ENCODE measurements at places on chromosomes 4 and X. TPM values are rescaled to one million over a fixed set of nuclear protein-coding genes. Genes with fewer than 3 reads are reported as not detected.

DNA sequence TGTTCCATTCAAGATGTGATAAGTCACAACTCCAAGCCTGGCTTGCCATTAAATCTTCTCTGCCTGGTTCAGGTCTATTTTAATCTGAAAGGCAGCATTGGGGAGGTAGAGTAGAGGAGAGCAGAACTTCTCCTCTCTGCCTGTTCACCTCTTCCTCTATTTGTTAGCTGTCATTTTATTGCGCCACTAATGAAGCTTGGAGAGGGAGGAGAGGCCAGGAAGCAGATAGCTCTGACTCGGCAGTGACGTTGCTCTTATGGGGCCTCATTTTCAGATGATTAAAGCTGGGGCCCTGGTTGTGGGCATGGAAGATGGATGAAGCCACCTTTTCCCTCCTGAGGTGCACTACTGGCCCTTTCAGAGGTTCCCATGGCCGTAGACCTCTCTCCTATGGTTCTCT is 207.3 kb downstream of the MID1IP1 start:
- no peak for DNase-seq

DNA sequence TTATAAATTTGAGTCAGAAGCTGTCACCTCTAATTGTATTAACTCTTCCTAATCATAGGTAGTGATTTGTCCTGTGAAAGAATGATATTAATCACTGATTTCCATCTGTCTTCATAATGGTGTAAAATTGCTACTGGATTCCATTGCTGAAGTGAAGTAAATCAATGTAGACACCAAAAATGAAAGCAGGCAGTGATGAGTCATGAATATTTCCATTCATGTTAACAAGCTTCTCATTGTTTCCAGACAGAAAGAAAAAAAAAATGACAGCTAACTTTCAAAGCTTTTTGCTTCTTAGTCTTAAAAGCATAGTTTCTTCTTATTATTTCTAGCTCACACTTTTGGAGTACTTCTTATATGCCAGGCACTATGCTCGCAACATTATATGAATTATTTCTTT is 21.5 kb downstream of the FAM114A1 start:
- DNase-seq: peak; percentile 83

GRCh38 chr4:74378573-74378972 is 13.6 kb downstream of the EREG start:
- DNase-seq: no peak

DNA sequence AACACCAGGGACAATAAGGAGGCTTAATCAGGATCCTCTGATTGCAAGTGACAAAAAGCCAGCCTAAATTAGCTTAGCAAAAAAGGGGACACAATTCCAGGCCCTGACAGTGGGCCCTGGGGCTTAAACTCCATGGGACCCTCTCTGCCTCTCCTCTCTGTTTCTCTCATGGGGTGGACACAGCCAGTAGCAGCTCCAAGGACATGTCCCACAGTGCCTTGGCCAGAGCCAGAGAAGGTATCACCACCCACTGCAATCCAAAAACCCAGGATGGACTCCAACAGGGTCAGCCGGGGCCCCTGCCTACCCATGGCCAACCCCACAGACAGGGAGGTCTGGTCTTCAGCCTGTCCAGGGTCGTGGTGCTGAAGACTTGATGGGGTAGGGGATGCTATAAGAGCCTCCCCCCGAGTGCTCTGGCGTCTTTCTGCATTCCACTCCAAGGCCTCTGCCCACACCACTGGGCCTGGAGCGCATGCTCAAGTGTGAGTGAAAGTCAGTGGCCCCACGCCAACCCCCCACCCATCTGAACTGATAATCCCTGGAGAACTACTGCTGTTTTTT is 19.7 kb upstream of the PPP2R2C start:
- DNase-seq: no peak

DNA sequence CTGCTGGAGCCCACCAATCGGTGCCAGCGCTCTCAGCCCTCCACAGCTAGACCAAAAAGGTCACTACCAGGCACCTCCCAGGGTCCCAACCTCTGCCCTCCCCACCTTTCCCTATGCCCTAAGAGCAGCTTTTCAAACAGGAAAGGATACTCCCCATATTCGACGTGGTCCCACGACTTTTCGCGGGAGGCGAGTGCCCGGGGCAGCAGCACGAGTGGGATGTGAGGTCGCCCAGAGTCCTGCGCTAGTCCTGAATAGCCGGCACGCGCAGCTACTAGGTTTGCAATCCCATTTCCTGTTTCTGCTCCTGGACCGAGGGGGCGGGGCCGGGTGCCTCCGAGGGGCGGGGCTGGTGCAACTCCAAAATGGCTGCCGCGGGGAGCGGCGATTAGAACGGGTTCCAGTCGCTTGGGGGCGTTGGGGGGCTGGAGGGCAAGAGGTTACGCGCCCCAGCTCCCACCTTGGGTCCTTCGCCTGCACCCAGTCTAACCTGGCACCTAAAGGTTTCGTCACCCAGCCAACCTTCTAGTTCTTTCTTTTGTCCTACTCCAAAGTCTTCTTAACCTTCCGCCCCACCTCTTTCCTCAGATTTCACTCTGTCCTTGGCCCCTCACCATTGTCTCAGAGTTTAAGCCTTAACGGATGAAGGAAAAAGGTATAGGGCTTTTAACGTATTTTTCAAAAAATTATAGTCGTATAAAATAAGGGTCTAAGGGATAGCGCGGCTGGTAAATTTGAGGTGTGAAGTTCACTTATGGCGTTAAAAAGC is 85.0 kb upstream of the TENT5D start:
- no peak for DNase-seq

DNA sequence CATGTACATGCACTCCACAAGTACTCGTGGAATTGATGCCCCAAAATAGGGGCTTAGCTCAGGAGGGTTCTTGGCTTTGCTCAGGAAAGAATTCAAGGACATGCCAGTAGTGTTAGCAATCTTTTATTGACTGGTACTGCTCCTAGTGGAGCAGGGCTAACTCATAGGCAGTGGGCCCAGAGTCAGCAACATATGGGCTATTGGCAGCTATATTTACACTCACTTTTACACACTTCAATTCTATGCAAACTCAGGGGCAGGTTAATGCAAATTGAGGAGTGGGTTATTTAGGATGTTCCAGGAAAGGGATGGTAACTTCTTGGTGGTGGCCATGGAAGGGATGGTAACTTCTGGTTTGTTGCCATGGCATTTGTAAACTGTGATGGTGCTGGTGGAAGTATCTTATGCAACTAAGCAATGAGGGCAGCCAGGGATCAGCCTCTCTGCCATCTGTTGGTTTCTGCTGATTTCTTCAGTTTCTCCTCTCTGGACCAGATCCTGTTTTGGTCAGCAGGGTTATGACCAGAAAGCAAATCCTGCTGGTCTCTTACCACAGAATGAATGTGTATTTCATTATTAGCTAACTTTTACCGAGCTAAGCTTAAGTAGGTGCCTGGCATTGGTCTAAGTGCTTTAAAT is 69.2 kb upstream of the FAT1 start:
- DNase-seq: peak; percentile 79

DNA sequence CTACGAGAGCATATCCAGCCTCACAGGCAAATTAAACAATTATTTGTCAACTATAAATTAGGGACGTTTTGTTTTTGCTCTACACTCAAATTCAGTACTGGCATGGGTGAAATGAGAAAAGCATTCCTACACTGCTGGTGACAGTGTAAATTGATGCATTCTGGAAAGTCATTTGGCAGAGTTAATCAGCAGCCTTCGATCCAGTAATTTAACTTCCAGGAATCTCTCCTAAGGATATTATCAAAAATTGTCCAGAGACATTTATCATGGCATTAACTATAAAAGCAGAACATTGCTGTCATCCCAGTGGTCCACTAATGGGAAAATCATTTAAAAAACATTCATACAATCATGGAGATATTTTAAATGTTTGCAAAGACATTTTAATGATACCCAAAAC is 67.5 kb upstream of the MMAA start:
- DNase-seq: no peak

- DNase-seq: peak; percentile 15
Measured at GRCh38 chr4:100489305-100489704, 28.5 kb downstream of the EMCN start.

GRCh38 chrX:105910563-105911105 is 88.3 kb downstream of the NRK start:
- no peak for DNase-seq

DNA sequence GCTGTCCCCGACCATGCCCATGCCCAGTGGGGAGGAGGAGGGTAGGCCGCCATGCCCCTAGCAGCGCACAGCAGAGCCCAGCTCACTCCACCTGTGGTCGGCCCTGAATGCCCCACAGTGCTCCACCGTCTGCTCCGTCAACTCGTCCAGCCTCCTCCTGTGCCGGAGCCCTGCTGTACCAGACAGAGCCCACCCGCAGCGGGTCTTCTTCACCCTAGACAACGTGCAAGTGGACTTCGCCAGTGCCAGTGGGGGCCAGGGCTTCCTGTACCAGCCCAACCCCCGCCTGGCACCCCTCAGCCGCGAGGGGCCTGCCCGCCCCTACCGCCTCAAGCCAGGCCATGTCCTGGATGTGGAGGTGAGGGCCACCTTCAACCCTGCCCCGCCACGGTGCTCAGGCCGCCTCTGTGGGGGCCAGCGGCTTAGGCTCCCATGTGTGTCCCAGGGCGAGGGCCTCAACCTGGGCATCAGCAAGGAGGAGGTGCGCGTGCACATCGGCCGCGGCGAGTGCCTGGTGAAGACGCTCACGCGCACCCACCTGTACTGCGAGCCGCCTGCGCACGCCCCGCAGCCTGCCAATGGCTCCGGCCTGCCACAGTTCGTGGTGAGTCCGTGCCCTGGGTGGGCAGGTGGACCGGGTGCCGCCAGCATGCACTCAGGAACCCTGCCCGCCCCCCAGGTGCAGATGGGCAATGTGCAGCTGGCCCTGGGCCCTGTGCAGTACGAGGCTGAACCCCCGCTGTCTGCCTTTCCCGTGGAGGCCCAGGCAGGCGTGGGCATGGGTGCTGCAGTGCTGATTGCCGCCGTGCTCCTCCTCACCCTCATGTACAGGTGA is 6.9 kb upstream of the SRPK3 start:
- DNase-seq: no peak

- DNase-seq: no peak
Measured at GRCh38 chr4:85833302-85833701, 358.4 kb downstream of the ARHGAP24 start.

DNA sequence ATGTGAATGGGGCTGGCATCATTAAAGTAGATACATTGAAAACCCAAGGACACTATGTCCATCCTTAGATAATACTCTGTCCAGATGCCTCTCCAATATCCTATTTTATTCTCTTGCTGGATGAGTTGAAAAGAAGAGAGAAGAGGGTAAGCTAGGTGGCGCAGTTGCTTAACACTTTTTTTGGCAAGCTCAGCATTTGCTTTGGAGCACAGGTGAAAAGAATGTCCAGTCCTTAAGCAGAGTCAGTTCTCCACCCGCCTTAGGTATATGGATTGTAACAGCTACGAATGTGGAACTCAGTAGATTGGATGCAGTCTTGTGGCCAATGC is 208.4 kb downstream of the NWD2 start:
- peak; percentile 48 for DNase-seq

DNA sequence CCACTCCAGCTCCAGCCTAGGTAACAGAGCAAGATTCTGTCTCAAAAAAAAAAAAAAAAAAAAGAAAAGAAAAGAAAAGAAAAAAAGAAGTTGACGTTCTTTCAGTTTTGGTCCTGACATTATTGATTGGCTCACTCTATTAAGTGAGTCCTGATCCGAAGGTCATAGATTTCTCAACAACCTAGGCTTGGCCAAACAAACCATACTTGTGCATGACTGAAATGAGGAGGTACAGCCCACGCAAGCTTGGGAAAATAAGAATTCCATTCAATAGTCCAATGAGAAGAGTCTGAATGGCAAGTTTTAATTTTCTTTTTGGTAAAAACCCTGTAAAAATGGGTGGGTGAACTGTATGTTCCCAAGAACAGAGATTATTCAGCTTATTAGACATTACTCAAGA is 3.2 kb upstream of the ETNPPL start:
- no peak for DNase-seq

DNA sequence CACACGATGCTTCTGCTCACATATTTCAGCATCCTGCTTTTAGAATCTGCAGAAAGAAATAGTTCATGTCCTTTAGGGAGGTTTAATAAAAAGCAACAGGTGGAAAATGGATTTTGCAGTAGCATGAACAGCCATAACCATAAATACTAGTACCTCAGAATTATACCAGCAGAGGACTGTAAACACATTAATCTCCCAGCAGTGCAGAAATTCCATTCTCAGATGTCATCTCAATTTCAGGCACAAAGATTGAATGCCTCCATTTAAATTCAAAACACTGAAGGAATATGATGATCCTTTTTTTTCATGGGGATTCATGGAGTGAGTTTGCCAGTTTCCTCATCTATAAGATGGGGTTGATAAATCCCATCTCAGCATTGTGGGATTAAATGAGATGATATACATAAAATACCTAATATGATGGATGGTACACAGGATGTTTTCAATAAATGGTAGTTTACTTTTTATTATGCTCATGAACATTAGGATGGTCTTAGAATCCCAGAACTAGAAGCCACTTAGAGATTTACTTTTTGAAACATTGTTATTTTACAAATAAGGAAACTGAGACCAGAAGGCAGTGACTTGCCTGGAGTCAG is 566 bp upstream of the LIMCH1 start:
- peak; percentile 21 for DNase-seq

The AFP gene
- not detected for total RNA-seq

The RPA4 gene
- not detected for total RNA-seq

The PPA2 gene
- total RNA-seq: 95.8 TPM

The KIAA0232 gene
- 14.1 TPM for total RNA-seq

The CENPVL1 gene
- 0.11 TPM for total RNA-seq

The STOX2 gene
- total RNA-seq: under 0.01 TPM

All from LHCN-M2 (cell line).